ENCODE measurements at places on chromosomes 4 and X.
A peak's percentile ranks its signal among the peaks of the same experiment; 100 is the strongest.

- DNase-seq: no peak
Observed at GRCh38 chr4:127048376-127049044, 584.2 kb upstream of the INTU start.

GRCh38 chr4:42149004-42149403, 3.5 kb downstream of the BEND4 start:
- DNase-seq: peak; percentile 37

- no peak for DNase-seq
Observed at GRCh38 chr4:109532182-109532581, 27.9 kb upstream of the MCUB start.

DNA sequence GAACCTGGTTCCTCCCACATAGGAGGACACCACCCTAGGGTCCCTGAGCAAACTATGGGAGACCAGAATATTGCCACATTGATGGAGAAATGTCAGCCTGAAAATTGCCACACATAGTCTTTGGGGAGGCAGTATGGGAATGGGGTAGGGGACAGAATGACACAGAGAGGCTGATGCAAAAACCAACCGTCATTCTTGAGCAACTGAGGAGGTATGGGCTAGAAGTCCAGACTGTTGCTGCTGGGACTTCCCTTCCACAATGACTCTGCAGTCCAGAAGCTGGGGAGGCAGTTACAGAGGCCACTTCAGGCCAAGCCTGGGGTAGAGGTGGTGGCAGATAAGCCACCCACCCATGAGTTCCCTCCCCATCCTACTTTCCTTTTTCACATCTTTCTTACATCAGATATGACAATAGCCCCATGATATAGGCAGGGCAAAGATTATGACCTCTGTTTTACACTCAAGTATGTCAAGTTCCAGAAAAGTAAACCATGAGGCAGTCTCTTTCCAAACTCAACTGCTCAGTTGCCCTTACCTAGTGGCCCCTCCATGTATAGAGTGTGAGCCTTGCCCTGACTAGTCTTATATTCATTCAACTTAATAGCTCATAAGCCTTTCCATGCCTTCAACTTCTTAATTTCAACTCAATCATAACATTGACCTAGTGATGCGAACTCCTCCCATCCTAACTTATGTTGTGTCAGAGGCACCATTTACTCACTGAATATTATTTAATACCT, 41.7 kb downstream of the VSIG4 start:
- DNase-seq: no peak

- no peak for DNase-seq
Observed at GRCh38 chr4:137738375-137738990, 206.2 kb upstream of the PCDH18 start.

DNA sequence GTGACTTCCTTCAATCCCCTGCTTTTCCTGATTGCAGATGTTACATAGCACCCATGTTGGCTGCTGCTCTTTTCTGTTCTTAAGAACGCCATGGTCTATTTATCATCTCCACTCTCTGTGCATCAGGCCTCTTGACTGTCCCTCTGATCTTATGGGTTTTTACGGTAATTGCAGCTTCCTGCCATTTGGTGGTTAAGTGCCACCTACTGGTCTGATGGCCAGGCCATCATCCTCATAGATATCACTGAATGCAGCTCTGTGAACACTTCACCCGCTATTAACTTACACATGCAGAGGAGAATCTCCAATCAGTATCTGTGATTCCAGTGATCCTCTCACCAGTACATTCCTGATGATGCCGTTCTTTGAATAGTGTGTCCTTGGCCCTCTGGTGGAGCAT, 382.4 kb downstream of the TRAM1L1 start:
- no peak for DNase-seq

DNA sequence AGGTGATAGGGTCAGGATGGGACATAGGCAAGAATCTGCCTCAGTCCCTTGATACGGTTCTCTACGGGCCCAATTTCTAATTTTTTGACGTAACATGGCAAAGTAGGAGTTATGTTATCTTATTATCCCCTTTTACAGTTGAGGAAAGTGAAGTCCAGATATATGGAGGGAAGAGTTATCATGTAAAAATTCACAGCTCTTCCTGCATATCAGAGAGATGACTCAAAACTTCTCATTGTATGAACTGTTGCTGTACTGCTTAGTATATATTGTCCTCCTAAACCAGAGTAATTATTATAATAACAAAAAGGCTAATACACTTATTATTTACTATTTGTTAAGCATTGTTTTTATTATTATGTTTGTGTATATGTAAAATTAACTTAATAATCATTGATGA, 260.5 kb upstream of the IGFBP7 start:
- no peak for DNase-seq

DNA sequence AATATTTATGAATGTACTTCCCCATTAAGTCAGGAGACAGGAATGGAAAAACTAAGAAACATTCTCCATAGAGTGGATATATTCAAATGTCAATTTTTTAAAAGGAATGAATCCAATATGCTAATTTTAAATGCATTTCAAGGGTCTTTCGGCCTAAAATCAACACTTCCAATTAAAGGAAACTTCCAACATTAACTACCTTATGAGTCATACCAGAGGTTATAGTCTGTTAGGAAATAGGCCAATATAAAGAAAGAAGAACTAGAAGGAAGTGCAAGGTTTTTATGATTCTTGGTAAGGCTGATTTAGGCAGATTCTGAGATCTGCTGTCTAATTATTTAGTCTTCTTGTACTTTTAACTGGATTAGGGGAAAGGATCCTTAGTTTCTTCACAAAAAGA, 260.1 kb upstream of the EDNRA start:
- DNase-seq: no peak

DNA sequence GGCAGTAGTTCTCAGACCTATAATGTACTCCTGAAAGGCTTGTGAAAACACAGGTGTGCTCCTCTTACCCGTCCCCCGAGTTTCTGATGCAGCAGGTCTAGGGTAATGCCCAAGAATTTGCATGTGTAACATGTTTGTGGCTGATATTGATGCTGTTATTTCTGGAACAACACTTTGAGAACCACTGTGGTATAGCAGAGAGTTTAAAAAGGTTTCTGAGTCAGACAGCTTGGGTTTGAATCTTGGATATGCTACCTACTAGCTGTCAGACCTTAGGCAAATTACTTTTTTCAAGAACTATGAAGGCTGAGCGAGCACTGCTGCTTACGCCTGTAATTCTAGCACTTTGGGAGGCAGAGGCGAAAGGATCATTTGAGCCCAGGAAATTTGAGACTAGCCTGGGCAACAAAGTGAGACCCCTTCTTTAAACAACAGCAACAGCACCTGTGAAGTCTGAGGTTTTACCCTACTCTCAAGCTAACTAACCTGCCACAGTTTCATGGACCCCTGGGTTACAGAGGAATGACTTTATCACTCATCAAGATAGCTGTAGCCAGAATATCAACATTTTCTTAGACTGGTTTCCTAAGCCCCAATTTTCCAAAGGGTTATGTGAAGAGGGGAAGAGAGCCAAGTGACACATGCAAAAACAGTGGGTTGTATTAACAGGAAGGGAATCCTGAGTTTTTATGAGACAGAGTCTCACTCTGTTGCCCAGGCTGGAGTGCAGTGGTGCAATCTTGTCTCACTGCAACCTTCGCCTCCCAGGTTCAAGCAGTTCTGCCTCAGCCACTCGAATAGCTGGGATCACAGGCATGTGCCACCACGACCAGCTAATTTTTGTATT, 5.1 kb downstream of the AFF1 start:
- no peak for DNase-seq

GRCh38 chrX:43375136-43375535, 281.0 kb upstream of the MAOA start:
- DNase-seq: no peak

- no peak for DNase-seq
Observed at GRCh38 chrX:2766906-2767305, 15.1 kb downstream of the XG start.

DNA sequence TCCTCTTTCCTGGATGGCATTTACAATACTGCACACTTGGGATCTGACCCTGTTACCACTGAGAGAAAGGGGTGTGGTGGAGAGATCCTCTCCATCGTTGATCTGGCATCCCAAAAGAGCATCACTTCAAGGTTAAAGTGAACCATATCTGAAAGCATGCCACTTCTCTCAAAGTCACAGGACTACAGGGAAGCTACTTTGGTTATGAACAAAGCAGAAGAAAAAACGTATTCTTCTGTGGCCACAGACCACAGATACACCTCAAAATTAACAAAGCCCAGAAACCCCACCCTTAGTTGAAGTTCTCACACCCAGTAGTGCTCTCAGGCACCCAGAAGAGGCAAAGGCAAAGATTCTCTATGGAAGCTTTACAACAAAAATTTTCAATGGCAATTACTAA, 108.3 kb downstream of the JADE1 start:
- no peak for DNase-seq

GRCh38 chrX:139877710-139878414, 55.0 kb downstream of the ATP11C start:
- peak; percentile 6 for DNase-seq

DNA sequence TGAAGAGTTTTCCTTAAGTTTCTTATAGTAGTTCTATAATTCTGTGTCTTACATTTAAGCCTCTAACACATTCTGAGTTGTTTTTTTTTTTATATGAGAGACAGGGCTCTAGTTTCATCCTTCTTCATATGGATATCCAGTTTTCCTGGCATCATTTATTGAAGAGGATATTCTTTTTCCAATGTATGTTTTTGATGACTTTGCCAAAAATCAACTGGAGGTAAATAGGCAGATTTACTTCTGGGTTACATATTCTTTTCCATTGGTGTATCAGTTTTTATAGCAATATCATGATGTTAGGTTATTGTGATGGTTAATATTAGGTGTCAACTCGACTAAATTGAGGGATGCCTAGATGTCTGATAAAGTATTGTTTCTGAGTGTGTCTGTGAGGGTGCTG, 650.7 kb upstream of the GRID2 start:
- DNase-seq: no peak

DNA sequence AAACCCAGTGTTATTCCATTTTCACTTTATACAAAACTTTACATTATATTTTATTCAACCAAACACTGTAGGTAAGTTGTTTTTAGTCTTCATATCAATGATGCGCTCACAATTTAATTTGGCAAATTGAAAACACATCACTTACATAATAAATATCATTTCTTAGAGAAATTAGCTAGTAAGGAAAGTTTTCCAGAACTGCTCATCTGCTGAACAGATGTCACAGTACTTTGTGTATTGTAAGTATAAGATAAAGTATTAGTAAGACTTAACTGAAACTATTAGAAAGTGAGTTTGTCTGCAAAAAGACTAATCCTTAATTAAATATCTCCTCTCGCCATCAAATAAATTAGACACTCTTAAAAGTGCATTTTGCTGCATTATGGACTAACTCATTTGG, 108.7 kb upstream of the PACRGL start:
- DNase-seq: no peak

DNA sequence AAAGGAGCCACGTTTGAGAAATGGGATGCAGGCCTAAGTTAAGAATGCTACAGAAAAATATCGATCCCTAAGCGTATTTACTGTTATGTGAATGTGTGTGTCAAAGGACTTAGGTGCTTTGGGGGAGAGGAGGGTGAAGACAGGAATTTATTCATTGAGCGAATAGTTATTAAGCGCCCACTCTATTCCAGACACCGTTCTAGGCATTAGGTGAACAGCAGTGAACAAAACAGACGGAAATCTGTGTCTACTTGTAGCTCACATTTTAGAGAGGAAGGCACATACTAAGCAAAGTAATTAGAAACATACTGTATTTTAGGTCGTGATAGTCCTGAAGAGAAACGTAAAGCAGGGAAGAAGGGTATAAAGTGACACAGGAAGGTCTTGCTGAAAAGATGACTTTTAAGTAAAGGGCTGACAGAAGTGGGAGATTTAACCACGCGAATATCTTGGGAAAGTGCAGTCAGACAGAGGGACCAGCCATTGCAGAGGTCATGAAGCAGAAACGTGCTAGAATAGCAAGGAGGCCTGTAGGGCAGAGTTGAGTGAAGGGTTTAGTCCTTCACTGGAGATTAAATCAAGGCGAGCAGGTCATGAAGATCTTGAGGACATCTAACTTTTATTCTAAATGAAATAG, 541 bp downstream of the AIMP1 start:
- no peak for DNase-seq

GRCh38 chr4:2813446-2814405, 20.8 kb downstream of the SH3BP2 start:
- DNase-seq: no peak

DNA sequence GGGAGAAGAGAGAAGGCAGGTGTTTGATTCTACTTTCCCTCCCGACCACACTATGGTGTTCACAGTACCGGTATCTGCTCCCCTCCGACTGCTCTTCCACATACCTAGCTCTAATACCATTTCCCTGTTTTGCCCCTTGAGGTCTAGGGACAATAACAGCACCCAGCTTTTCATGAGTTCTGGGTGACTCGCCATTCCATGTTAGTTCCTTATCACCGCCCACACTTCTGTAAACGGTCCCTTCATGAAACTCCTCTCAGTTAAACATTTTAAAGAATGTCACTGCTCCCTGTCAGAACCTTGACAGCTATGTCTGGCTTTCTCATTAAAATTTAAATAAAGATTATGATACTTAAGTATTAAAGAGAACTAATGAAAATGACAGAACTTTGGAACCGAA, 136.7 kb downstream of the ADAMTS3 start:
- DNase-seq: no peak

Data from Daoy (cell line).